ENCODE measurements at places on chromosomes 11 and 22. TPM values are rescaled to one million over a fixed set of nuclear protein-coding genes. Genes with fewer than 3 reads are reported as not detected.

- peak; percentile 69 for DNase-seq
Observed at GRCh38 chr11:76588455-76589325, 81.9 kb downstream of the LRRC32 start.

GRCh38 chr11:65298131-65298535, 16.5 kb upstream of the CDC42EP2 start:
- DNase-seq: peak; percentile 86

DNA sequence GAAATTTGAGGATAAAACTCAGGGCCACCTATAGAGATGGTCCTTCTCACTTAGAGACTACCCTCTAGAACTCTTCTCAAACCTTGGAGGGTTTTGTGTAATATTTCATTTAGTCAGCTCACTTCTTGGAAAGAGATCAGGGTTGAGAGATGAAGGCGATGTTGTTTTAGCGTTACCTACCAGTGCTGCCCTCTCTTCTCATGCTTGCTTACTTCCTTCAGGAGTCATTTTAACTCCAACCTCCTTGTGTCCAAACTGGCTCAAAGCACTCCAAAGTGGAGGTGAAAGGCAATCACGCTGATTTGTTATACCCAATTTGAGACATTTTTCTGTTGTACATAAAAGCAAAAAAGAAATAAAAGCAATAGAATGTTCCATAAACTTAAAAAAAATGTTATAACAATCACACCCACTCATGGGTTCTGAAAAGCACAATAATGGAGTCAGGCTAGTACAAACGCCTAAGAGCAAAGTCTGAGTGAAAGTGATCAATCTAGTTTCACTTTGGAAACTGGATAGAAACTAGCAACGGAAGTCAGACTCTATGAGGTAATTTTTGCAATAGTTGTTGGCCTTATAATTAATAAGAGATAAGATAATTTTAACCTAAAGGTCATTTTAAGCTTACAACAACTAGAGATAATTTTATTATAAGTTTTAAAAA, 117.1 kb downstream of the MRTFA start:
- DNase-seq: no peak

DNA sequence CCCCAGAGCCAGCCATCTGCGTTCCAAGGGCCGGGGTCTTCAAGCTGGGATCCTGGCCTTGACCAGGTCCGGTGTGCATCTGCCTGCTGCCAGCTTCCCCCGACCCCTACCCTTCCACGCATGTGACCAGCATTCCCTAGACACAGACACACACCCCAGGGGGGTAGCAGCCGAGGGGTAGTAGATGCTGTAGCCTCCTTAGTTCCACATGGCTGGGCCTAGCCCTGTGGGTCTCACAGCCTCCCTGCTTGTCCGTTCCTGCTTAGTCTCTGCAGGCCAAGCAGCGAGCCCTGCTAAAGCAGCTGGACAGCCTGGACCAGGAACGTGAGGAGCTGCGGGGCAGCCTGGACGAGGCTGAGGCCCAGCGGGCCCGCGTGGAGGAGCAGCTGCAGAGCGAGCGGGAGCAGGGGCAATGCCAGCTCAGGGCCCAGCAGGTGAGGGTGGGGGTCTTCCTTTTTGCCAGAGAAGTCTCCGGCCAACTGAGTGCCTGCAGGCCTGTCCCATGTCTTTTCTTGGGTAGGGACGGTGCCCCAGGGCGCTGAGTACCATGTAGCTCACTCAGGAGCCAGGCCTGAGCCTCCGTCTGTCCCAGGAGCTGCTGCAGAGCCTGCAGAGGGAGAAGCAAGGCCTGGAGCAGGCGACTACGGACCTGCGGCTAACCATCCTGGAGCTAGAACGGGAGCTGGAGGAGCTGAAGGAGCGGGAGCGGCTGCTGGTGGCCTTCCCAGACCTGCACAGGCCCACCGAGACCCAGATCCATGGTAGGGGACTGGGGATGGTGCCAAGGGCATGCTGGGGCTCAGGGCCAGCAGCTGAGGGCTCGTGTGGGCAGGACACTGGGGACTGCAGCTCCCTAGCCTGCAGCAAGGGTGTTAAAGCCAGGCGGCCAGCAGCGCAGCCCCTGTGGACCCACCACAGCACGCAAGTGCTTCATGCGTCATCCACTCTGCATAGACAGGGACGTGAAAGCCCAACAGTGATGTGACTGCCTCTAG, 13.6 kb downstream of the RNF215 start:
- DNase-seq: no peak

DNA sequence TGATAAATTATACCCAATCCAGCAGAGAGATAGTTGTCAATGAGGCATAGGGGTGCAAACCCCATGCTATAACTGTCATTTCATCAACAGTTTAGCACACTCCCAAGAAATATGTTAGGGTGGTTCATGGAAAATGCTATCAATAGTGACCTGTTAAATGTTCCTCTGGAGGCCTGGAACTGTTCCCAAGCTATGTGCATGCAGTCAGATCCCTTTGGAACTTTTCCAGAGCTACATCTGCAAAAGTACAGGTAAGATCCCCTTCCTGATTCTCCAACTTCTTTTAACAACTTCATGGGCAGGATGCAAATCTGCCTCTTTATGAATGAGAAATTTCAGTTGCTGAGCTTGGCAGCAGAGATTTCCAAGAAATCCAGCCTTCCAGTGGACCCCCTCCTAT, 27.2 kb downstream of the ABTB2 start:
- no peak for DNase-seq

DNA sequence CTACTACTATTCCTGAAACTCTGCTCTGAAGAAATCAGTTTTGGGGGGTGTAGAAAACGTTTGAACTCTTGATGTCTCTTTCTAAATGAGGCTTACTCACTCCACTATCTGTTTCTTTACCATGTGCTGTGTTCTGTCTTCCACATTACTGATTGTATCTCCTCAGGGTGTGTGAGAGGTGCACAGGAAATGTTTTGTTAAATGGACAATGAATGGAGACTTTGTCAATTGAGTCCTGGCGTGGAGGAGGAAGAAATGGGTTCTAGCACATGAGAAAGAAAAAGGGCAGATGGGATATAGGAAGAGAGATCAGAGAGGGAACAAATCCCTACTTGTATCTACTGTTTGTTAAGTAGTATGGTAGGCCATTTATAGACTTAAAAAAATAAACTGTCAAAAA, 577.1 kb upstream of the CCDC90B start:
- no peak for DNase-seq

DNA sequence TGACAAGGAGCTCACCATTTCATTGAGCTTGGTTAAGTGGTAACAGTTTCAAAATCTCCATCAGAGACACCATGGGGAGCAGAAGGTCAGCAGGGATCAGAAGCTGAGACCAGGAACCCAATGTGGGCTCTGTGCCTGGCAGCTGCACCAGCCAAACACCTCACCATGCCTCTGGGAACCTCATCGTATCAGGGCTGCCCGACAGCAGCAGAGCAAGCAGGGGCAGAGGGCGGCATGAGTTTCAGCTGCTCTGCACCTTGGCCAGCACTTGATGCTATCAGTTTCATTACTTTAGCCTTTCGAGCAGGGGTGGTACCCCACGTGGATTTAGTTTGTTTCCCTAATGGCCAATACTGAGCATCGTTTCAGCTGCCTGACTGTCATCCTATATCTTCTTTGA, 77.8 kb downstream of the DGCR2 start:
- no peak for DNase-seq

DNA sequence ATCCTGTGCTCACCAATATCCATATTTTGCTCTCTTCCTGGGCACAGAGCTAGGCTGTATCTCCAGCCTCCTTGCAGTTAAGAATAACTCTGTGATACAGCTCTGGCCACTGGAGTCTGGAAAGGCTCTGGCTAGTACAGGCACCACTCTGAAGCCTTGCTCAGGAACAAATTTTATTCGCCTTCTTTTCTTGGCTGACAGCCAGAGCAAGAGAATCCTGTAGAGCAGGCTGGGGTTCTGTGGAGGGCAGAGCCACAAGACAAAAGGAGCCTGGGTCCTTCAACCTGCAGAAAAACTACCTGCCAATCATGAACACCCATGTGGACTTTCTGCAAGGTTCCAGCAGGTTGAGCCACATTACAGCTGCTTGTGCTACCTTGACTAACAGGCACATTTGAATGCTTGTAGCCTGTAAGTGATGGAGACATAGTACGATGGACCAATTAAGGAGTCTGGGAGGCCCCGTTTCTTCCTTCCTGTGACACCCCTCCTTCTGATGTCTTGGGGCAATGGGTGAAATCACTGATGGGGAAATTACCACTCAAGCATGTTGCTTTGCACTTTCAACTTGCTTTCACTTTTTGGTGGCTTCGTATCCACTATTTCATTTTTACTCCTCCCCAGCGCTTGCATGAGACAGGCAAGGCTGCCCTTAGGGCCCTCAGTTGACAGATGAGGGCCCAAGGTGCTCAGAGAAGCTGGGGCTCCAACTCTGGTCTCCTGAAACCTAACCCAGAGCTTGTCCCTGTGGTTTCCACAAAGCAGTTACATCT, 267.2 kb upstream of the SYN3 start:
- DNase-seq: no peak

- no peak for DNase-seq
Observed at GRCh38 chr11:61543606-61544306, 35.2 kb downstream of the LRRC10B start.

DNA sequence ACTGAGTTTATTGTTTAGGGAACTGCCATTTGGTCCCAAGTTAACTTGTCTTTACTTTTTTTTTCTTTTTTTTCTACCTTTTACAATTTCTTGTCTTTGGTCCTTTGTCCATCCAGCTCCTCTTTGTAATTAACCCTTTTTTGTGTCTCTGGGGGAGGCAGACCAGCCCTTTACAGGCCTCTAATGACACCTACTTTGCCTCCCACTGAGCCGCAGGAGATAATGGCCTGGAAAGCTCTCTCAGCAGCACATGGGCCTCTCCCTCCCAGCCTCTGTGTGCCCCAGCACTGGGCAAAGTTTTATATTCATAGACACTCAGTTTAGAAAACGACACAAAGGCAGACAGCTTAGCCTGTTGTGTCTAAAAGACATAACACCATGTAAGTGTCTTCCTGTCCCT, 480.4 kb downstream of the SOX6 start:
- no peak for DNase-seq

DNA sequence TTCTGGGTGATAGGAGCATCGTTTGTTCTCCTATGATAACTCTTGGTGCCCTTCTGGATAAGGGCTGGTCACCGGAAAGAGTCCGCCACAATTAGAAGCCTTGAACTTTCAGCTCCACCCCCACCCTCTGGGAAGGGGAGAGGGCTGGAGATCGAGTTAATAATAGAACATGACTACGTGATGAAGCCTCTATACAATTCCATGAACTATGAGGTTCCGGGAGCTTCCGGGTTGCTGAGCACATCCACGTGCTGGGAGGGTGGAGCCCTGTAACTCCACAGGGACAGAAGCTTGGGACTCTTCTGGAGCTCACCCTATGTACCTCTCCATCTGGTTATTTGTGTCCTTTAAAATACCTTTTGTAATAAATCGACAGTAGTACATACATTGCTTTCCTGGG, 40.3 kb downstream of the ARHGAP42 start:
- DNase-seq: no peak

The TMEM151A gene
- not detected for polyA plus RNA-seq
